ENCODE measurements at places on chromosomes 3 and 15.

DNA sequence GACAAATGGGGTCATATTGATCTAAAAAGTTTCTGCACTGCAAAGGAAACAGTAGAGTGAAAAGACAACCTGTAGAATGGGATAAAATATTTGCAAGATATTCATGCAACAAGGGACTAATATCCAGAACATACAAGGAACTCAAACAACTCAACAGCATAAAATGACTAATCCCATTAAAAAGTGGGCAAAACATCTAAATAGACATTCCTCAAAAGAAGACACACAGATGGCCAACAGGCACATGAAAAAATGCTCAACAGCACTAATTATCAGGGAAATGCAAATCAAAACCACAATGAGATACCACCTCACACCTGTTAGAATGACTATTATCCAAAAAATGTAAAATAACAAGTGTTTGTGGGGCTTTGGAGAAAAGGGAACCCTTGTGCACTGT is 8.8 kb downstream of the SLC12A8 start:
- DNase-seq = no peak

DNA sequence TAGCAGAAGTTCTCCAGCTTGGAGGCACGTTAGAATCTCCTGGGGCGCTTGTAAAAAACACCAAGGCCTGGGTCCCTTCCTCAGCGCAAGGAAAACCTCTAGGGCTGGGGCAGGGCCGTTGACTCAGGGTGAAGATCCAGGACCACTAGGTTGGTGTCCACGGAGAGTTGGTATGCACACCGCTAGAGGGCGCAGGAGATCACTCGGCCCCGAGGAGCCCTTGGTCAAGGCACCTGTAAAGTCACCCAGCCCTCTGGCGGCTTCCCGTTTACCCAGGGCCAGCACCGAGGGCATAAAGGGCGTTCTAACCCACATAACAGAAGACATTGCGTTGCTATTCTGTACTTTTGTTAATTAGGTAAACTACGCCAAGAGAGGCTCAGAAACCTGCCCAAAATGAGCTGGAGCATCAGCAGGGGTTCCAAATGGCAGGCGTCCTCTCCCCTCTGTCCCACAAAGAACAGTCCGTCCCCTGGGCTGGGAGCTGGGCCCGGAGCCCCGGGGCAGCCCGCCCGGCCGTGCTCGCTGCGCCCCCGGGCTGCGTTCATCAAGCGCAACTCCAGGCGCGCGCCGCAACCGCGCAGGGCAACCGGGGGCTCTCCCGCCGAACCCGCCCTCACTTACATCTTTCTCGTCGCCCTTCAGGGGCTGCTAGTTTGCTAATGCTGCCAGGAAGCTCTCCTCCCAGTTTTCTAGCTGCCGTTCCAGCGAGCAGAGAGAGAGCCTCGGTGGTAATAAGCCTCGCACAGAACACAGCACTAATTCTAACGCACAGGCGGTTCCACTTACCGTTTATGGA is 332.1 kb downstream of the ARRDC4 start:
- DNase-seq = peak; percentile 77

DNA sequence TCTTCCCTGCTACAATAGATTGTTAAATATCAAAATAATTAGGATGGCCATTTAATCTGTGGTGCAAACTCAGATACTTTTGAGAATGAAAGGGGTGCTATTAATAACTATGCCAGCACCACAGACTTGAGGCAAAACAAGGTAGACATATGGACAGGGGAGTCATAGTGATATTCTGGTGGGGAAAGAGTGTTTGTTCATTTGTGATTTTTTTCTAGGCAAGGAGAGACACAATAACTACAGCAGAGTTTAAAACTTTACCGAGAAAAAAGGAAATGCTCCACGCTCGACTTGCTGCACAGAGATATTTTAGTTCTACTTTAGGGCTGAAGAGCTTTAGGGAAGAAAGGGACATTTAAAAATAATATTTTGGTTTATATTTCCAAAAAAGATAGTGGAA is 611.2 kb upstream of the GRM7 start:
- no peak for DNase-seq

- DNase-seq = peak; percentile 82
Observed at GRCh38 chr3:189233225-189233858, 61.6 kb downstream of the TPRG1 start.

GRCh38 chr3:20930034-20930433 is 744.0 kb upstream of the SGO1 start:
- DNase-seq = no peak

DNA sequence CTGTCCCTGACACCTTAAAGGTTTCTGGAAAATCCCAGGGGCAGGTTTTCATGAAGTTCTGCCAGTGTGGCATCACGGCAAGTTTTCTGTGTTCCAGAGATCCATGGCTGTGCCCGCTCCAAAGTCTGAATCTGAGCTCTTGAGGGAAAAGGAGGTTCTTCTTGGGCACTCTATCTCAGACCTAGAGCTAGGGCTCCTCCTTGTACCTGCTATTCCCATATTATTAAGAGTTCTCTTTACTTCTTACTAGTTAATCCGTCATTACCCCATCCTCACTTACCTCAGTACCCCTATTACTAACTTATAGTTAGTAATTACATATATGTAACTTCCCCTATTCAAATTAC is 5.9 kb upstream of the TRA2B start:
- no peak for DNase-seq

DNA sequence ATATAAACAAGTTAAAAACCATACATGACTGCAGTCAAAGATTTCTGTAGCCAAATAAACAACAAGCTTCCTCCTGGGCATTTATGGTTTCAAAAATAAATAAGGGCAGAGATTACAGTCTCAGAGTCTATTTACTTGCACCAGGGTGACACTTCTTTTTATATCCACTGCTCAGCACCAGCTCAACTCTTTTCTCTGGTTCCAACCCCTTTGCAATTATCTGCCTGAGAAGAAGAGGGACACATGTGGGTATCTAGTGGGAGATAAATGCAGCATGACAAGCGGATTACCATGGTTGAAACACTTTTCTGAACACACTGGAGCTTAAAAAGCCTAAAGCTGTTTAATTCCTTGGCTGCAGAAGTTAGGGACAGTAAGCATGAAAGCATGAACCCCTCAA is 311.5 kb downstream of the CNTN3 start:
- DNase-seq = no peak

DNA sequence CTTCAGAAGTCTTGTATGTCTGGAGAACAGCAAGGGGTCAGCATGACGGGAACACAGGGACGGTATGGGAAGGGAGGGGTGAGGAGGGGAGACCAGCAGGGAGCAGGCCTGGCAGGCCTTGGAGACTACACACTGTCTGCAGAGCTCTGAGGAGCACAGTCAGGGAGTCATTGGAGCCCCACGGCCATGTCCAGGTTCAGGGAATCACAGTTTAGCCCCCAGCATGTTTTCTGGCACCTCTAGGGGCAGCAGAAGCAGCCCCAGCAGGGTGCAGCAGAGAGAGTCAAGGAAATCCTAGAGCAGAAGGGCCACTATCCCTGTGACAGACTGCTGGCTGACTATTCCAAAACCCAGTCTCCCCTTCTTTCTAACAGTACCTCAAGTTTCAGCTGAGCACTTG is 3.2 kb downstream of the LAMP3 start:
- no peak for DNase-seq

GRCh38 chr3:14156201-14156600 is 22.2 kb downstream of the XPC start:
- DNase-seq = no peak

DNA sequence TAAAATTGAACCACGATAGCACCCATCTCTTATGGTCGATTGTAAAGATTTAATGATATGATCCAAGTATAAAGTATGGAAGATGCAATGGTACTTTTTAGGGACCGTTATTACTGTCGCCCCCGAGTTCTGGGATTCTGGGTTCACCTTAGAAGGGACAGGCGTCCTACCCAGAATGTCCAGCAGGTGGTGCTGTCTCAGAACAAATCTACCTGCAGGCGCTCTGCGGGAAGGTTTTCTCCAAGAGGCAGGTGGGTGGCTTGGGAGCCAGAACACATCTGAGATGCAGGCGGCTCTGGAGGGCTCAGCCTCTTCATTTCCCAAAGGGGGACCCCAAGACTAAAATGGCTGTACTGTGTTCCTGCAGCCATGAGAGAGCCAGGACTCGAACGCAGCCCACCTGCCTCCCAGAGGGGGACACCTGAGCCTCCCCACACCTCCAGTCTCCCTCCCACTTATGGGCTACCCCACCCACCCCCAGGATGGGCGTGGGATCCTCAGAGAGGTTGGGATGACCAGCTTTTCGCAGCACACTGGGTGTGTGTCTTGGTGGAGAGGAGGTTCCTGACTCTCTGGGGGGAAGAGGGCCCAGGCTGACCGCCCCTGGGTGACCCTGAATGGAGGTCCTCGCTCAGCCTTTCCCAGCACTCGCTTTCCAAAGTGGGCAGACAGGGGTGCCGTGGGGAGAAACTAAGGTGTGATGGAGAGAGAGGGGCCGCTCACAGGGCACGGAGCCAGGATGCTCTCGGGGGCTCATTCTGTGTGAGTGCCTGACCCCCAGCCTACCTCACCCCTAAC is 28.1 kb upstream of the CORO2B start:
- peak; percentile 52 for DNase-seq

- no peak for DNase-seq
Observed at GRCh38 chr3:191313296-191313695, 15.9 kb upstream of the CCDC50 start.

GRCh38 chr3:171980578-171981270 is 58.7 kb upstream of the FNDC3B start:
- no peak for DNase-seq

DNA sequence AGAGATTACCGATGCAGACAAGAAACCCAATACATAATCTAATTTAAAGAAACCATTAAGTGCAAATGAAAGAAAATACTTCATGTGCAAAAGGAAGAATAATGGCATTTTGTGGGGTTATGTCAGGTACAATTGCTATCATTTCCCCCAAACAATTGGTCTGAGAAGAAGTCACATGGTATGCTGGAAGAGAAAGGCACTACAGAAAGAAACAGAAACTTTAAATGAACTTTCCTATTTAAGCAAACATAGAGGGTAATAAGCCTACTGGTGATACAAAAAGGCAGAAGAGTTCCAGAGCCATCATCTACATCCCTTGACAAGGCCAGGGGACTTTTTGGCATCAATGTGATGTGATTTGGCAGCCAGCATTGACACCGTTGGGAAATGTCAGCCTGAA is 302.4 kb upstream of the WNT5A start:
- DNase-seq = no peak

DNA sequence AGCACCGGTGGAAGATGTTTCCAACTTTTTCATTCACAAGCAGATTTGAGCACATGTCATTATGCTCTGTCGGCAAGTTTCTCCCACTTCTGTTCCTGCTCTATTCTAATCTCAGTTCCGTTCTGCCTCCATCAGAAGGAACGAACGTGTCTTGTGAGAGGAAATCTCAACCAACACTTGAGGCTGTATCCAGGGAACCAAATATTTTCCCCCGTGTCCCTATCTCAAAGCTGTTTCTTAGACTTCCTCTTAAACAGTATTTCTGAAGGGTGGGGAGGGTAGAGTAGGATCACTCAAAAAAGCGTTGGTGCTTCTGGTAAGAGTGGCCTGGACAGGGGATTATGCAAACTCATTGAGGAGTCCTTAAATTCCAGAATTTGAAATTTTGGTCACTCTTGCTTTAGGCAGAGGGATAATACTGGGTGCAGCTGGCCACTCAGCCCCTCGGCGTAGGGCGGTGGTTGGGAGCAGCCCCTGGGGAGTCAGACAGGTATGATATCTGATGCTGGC is 54.9 kb downstream of the FRMD4B start:
- DNase-seq = no peak

Data from NCI-H524 (cell line).